G401 (cell line): ENCODE measurements at places on chromosomes 3 and 15.

- no peak for DNase-seq
These were observed 23.8 kb downstream of the TMEM45A start for GRCh38 chr3:100516232-100516631.

- no peak for DNase-seq
These were observed 6.7 kb upstream of the SUCLG2 start for GRCh38 chr3:67661089-67661488.

DNA sequence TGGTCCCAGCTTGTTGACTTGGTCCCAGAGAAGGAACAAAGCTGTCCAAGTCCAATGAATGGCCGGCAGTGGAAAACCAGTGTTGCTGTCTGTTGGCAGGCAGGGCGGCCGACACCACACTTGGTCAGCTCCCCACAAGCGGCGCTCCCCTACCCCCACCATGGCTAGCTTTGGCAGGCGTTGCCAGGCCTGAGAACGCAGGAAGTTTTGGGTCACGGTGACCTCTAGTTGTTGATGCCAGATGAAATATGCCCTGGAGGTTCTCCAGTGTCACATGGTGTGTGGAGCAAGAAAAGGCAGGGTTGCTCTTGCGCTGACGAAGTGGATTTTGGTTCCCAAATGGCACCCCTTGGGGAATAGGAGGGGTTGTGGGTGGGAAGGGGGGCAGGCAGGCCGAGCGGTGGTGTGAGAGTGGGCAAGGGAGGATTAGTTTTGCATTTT is 72.7 kb upstream of the TPRG1 start:
- DNase-seq = no peak

- DNase-seq = no peak
These were observed 5.7 kb upstream of the EIF4G1 start for GRCh38 chr3:184308744-184309143.
